ENCODE measurements at places on chromosomes 1 and 21.

DNA sequence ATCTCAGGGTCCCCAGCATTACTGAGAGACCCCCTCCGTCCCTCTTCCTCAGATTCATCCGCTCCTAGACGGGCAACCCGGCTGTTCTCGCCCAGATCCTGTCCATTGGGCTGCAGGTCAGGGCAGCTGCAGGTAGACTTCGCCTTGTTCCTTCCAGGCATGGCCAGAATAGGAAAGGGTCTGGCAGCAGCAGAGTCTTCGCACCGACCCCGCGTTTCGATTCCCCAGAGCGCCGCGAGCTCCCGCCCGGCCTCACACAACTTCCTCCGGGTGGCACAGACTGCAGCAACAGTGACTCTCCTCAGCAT, 265 bp downstream of the NRDC start:
- peak overlapping the region; percentile 97 for H3K4me3 ChIP-seq
- no peaks in the 10 kb centered on the region for H3K27me3 ChIP-seq
- DNase-seq: no peak
- peak overlapping the region; percentile 99 for H3K27ac ChIP-seq
- peaks cover 18% of the 10 kb centered on the region for H3K4me1 ChIP-seq
- H3K36me3 ChIP-seq: no peaks in the 10 kb centered on the region

DNA sequence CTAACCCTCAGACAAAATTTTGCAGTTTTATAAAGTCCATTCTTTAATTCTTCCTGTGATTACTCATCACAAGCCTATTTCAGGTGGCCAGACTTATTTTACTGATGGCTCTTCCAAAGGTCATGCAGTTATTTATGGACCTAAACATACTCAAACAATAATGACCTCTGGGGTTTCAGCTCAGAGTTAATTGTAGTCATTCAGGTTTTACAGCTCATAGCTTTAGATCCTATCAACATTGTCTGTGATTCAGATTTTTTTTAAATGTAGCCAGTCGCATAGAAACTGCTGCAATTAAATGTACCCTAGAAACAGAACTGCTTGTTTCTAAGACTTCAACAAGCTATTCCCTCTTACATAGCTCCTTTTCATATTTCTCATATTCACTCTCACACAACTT, 270.8 kb downstream of the COL11A1 start:
- H3K4me1 ChIP-seq: peaks cover 6% of the 10 kb centered on the region
- no peak overlapping the region for H3K27ac ChIP-seq
- H3K4me3 ChIP-seq: no peak overlapping the region
- H3K27me3 ChIP-seq: no peaks in the 10 kb centered on the region

GRCh38 chr1:179322557-179322956, 29.0 kb downstream of the SOAT1 start:
- H3K36me3 ChIP-seq: peaks cover 7% of the 10 kb centered on the region
- H3K27me3 ChIP-seq: no peaks in the 10 kb centered on the region
- no peaks in the 10 kb centered on the region for H3K4me1 ChIP-seq
- H3K4me3 ChIP-seq: peak overlapping the region; percentile 20
- peak overlapping the region; percentile 12 for H3K27ac ChIP-seq

DNA sequence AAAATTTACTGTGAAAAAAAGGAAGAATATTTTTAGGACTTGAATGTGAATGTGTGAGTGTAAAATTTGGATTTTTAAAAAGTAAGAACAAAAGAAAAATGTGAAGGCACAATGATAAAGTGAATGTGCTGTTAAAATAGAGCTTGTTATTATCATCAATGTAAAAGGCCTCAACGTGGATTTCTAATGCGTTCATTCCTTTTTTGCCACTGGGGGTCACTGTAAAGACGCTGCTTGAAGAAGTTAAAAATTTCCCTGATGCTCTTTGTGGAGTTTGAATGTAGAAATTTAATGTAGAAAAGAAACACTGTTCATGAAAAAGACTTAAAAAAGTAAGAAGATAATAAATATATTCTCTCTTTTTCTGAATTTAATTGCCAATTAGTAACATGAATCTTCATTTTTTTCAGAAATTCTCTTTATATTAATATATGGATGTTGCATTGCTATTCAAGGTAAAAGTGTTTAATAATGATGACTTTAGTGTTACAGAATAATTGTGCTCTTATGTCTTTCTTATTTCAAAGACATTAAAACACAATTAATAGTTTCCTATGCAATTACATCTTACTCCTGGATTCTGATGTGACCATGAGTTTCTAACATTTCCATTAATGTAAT, 161.5 kb downstream of the DNM3 start:
- no peak for DNase-seq
- H3K4me3 ChIP-seq: no peak overlapping the region
- H3K4me1 ChIP-seq: no peaks in the 10 kb centered on the region

GRCh38 chr1:62271134-62271533, 48.1 kb downstream of the KANK4 start:
- H3K27ac ChIP-seq: no peak overlapping the region
- no peaks in the 10 kb centered on the region for H3K27me3 ChIP-seq
- H3K36me3 ChIP-seq: no peaks in the 10 kb centered on the region

GRCh38 chr1:69878338-69878737, 310.6 kb downstream of the LRRC7 start:
- DNase-seq: no peak
- H3K27ac ChIP-seq: no peak overlapping the region
- no peaks in the 10 kb centered on the region for H3K36me3 ChIP-seq
- no peak overlapping the region for H3K4me3 ChIP-seq

DNA sequence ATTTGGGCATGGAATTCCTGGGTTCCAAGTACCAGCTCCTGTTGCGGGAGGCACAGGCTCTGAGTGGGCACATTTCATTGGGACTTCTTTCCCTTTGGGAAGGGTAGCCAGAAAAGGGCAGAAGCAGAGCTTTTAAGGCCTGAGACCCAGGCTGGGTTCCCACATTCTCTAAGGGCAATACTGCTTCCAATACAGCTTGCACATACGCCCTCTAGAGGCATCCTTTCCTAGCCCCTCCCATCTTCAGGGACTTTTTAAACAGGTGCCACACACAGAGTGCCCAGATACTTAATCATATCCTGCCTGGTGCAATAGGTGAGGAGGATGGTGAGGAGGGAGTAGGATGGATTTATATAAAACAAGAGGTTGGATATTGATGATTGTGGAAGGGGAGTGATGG, 5.7 kb downstream of the GPR88 start:
- peaks cover 9% of the 10 kb centered on the region for H3K27me3 ChIP-seq
- peaks cover 5% of the 10 kb centered on the region for H3K4me1 ChIP-seq
- H3K27ac ChIP-seq: no peak overlapping the region
- H3K36me3 ChIP-seq: no peaks in the 10 kb centered on the region

GRCh38 chr1:203516184-203516583, 22.2 kb downstream of the OPTC start:
- no peak for DNase-seq
- no peak overlapping the region for H3K27ac ChIP-seq
- H3K4me1 ChIP-seq: peaks cover 42% of the 10 kb centered on the region
- no peaks in the 10 kb centered on the region for H3K27me3 ChIP-seq

- H3K4me1 ChIP-seq: peaks cover 27% of the 10 kb centered on the region
- no peak overlapping the region for H3K27ac ChIP-seq
- DNase-seq: peak; percentile 94
- no peaks in the 10 kb centered on the region for H3K36me3 ChIP-seq
These were observed 25.5 kb downstream of the CD34 start for GRCh38 chr1:207885129-207886032.

DNA sequence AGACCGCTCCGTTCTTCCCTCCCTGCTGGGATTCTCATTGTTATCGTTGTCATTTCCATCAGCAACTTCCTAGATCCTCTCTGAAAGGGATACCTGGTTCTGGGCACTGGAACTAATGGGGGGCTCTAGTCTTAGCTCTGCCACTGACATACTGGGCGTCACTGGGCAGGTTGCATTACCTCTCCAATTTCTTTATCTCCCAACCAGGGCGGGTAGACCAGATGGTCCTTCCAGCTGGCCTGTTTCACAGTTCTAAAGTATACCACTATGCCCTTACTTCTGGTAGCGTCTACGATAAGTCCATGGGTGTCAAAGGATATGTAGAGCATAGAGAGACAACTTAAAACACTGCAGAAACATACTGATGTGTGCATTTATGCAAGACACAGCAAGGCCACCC, 1.4 kb downstream of the GPR37L1 start:
- H3K4me3 ChIP-seq: no peak overlapping the region
- H3K36me3 ChIP-seq: no peaks in the 10 kb centered on the region
- peaks cover 4% of the 10 kb centered on the region for H3K4me1 ChIP-seq
- DNase-seq: peak; percentile 19
- H3K27ac ChIP-seq: no peak overlapping the region

DNA sequence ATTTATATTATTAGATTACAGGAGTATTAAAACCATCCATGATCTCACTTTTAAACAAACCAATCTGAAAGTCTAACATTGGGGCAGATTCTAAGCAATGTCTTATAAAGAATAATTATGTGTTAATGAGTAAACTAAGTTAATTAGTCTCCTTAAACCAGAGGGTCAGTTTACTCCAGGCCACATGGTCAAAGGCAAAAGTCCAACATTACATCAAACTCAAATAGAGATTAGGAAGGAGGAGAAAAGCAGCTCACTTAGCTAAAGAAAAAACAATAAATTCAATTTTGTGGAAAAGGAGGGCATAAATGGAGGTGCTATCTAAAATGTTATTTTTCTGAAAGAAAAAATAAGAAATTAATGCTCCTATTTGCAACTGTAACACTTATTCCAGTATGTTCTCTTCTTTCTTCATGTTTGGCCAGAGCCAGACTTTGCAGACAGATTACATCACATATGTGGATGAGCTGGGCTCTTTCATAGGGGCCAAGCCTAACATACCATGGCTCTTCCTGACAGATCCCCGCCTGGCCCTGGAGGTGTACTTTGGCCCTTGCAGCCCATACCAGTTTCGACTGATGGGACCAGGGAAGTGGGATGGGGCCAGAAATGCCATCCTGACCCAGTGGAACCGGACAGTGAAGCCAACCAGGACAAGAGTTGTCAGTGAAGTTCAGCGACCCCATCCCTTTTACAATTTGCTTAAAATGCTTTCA, 24.3 kb upstream of the FMO2 start:
- no peak overlapping the region for H3K27ac ChIP-seq
- H3K4me3 ChIP-seq: no peak overlapping the region
- H3K4me1 ChIP-seq: no peaks in the 10 kb centered on the region
- H3K27me3 ChIP-seq: no peaks in the 10 kb centered on the region
- DNase-seq: peak; percentile 37
- no peaks in the 10 kb centered on the region for H3K36me3 ChIP-seq

DNA sequence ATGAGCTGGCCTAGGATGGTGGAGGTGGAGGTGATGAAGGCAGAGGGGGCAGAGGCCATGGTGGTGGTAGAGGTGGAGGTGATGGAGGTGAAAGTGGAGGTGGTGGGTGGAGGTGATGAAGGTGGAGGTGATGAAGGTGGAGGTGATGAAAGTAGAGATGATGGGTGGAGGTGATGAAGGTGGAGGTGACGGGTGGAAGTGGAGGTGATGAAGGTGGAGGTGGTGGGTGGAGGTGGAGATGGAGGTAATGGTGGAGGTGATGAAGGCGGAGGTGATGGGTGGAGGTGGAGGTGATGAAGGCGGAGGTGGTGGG, 19.7 kb upstream of the NPHP4 start:
- no peak overlapping the region for H3K4me3 ChIP-seq
- H3K27me3 ChIP-seq: no peaks in the 10 kb centered on the region
- no peak overlapping the region for H3K27ac ChIP-seq
- no peaks in the 10 kb centered on the region for H3K36me3 ChIP-seq
- peak; percentile 1 for DNase-seq

DNA sequence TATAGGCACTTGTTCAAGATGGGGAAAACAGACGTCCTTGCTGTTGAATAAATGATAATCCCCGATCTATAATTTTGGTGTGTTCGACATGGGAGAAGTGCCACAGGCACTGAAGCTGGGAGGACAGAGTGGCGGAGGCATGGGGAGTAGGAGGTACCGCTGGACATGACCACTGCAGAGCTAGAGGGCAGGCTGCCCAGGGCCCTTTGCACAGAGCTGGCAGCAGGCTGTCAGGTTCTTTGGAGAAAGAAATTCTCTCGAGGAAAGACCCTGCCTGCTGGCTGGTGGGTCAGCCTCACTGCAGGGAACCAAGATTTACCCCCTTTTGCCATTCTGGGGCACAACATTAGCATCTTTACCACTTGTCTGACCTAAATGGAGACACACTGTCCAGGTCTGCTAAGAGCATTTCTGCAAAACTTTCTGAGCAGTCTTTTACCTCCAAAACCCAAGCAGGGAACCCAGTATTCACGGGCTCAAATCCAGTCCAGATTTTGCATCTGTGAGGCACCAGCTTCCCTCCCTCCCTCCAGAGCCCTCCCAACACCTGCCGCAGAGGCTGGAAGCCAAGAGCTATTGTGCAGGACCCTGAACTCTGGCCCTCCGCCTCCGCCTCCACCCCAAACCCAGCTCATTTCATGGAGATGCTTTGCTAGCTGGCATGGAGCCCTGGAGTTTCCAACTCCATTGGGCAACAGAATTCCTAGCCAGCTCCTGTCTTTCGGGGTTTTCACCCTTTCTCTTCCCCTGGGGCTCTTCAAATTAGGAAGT, 142.3 kb downstream of the PLXNA2 start:
- no peaks in the 10 kb centered on the region for H3K36me3 ChIP-seq
- peaks cover 14% of the 10 kb centered on the region for H3K4me1 ChIP-seq
- no peak overlapping the region for H3K27ac ChIP-seq
- DNase-seq: no peak
- H3K4me3 ChIP-seq: no peak overlapping the region

GRCh38 chr1:83499998-83500397, 498.9 kb downstream of the TTLL7 start:
- no peak overlapping the region for H3K27ac ChIP-seq
- H3K4me3 ChIP-seq: no peak overlapping the region
- H3K36me3 ChIP-seq: no peaks in the 10 kb centered on the region
- no peaks in the 10 kb centered on the region for H3K4me1 ChIP-seq

- no peak overlapping the region for H3K4me3 ChIP-seq
- DNase-seq: no peak
- H3K36me3 ChIP-seq: no peaks in the 10 kb centered on the region
- H3K4me1 ChIP-seq: no peaks in the 10 kb centered on the region
These were observed 167.1 kb upstream of the DAB1 start for GRCh38 chr1:57590978-57591377.

DNA sequence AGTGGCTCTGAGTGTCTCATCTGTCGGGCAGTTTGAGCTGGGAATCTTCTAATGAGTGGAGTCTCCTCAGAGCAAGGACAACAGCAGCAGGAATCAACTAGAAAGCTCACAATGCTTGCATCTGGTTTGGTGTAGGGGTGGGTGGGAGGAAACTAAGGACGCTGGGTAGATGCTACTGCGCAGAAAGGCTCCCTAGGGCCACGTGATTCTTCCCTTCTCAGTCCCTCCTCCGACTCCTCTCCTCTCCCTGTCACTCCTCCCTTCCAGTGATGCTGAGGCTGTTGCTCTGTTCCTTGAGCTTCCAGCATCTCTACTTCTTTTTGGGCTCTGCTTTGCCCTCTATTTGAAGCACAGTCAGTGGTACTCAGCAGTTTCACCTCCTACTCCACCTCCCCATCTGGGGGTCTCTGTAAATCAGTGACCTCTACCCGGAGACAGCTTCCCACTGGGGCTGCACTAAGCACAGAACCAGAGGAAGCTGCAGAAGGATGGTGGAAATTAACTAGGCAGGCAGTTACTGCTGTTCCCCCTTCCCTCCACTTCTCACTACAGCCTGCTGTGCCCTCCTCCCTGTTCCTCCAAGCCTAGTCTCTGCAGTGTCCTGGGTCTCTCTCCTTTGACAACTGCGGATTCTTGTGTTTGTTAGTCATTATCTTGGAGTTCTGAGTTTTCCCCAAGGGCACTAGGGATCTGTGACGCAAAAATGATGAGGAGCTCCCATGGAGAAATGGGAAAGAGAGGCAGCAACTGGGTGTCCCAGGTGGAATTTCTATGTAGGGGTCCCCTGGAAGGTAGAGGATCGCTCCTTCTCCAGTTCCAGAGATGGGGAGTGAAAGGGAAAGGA, 5.8 kb downstream of the LINGO4 start:
- H3K4me1 ChIP-seq: no peaks in the 10 kb centered on the region
- H3K27me3 ChIP-seq: peaks cover 62% of the 10 kb centered on the region
- DNase-seq: peak; percentile 65
